ENCODE measurements at places on chromosomes 12 and 14.

DNA sequence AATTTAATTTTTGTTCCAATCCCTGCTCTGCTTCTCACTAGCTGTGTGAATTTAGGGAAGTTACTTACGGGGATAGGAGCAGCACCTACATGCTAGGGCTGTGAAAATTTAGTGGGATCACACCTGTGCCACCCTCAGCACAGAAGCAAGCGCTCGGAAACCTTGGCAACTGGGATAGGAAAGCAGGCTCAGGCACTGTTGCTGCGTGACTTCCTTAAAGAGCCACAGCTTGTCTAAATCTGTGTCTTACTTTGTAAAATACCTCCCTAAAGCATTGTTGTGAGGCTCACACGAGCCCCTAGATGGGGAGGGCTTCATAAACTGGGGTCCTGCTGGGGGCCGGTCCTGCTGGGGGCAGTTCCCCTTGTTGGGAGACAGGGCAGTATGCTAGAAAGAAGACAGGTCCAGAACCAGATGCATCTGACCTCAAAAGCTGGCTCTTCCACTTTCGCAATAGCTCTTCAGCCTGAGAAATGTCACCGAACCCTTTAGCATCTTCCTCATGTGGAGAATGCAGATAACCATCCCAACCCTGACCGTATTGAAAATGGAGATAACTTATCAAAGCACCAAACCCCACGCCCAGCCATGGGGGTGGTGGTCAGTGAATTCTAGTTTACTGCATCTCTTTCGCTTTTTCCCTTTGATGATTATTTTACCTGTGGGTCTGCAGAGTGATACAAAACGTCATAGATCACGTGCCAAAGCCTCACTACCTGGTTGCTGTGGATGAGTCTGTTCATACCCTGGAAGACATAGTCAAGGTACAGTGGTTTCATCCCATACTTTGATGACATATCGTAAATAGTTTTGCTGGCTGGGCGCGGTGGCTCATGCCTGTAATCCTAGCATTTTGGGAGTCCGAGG lies 54.1 kb downstream of the AK7 start:
- H3K4me3 ChIP-seq, result no peak overlapping the region
- no peaks in the 10 kb centered on the region for H3K36me3 ChIP-seq
- H3K27ac ChIP-seq, result no peak overlapping the region
- no peaks in the 10 kb centered on the region for H3K27me3 ChIP-seq
- DNase-seq, result no peak
- H3K4me1 ChIP-seq, result peaks cover 13% of the 10 kb centered on the region

DNA sequence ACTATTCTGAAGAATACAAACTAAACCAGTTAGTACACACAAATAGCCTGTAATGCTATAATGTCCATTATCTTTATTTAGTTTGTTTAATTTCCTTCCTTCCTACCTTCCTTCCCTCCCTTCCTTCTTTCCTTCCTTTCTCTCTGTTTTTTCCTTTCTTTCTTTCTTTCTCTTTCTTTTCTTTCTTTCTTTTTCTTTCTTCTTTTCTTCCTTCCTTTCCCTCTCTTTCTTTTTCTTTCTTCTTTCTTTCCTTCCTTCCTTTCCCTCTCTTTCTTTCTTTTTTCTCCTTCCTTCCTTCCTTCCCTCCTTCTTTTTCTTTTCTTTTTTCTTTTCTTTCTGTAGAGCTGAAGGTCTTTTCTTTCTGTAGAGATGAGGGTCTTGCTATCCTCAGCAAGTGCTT lies 131.2 kb downstream of the TMEM30B start:
- no peak for DNase-seq
- H3K27me3 ChIP-seq, result no peaks in the 10 kb centered on the region
- H3K4me3 ChIP-seq, result no peak overlapping the region
- H3K4me1 ChIP-seq, result peaks cover 34% of the 10 kb centered on the region
- H3K27ac ChIP-seq, result peak overlapping the region; percentile 87

- H3K36me3 ChIP-seq, result no peaks in the 10 kb centered on the region
- no peak overlapping the region for H3K27ac ChIP-seq
- H3K27me3 ChIP-seq, result no peaks in the 10 kb centered on the region
- H3K4me3 ChIP-seq, result no peak overlapping the region
- no peak for DNase-seq
Measured at GRCh38 chr12:41286426-41286825, 98.3 kb downstream of the PDZRN4 start.

- no peaks in the 10 kb centered on the region for H3K27me3 ChIP-seq
- DNase-seq, result no peak
- H3K4me1 ChIP-seq, result no peaks in the 10 kb centered on the region
- H3K27ac ChIP-seq, result no peak overlapping the region
- no peak overlapping the region for H3K4me3 ChIP-seq
- peaks cover 66% of the 10 kb centered on the region for H3K36me3 ChIP-seq
Measured at GRCh38 chr12:131764738-131765137, 53.8 kb downstream of the SFSWAP start.

GRCh38 chr12:65209655-65210043 lies 40.3 kb downstream of the LEMD3 start:
- peaks cover 17% of the 10 kb centered on the region for H3K4me1 ChIP-seq
- no peak overlapping the region for H3K4me3 ChIP-seq
- H3K27ac ChIP-seq, result no peak overlapping the region
- H3K27me3 ChIP-seq, result no peaks in the 10 kb centered on the region

DNA sequence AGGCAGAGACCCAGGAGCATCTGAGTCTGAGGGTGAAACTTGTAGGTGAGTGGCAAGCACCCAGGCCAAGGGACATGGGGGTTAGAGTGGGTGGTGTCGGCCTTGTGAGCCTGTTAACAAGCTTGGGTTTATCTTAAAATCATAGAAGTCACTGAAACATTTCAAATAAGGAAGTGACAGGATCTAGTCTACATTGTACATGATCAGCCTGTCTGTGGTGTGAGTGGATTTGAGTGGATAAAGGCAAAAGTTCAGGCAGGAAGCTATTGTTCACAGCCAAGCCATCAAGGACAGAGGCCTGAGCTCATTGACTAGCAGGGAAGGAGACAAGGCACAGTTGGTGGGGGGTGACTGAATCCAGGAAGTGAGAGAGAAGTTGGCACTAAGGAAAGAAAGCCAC lies 59.3 kb upstream of the FKBP4 start:
- H3K36me3 ChIP-seq, result no peaks in the 10 kb centered on the region
- no peaks in the 10 kb centered on the region for H3K27me3 ChIP-seq
- H3K27ac ChIP-seq, result no peak overlapping the region
- DNase-seq, result no peak
- H3K4me1 ChIP-seq, result no peaks in the 10 kb centered on the region
